ENCODE measurements at places on chromosomes 6 and 20. TPM values are rescaled to one million over a fixed set of nuclear protein-coding genes. Genes with fewer than 3 reads are reported as not detected.

The IYD gene
- not detected for total RNA-seq

The DEFB124 gene
- total RNA-seq: not detected

The SLC26A8 gene
- total RNA-seq: not detected

The CALHM4 gene
- not detected for total RNA-seq

The MOG gene
- not detected for total RNA-seq

The MRAP2 gene
- 1.3 TPM for total RNA-seq

The BTBD3 gene
- total RNA-seq: 33.8 TPM

The RHAG gene
- total RNA-seq: not detected

The USP49 gene
- total RNA-seq: 0.97 TPM

The GABRR2 gene
- total RNA-seq: not detected

The HLA-DQA2 gene
- not detected for total RNA-seq

The SCUBE3 gene
- 31.5 TPM for total RNA-seq

The CPXM1 gene
- not detected for total RNA-seq

The ECT2L gene
- not detected for total RNA-seq

The PTPRT gene
- not detected for total RNA-seq

The PDRG1 gene
- total RNA-seq: 5.7 TPM

The GPLD1 gene
- 0.97 TPM for total RNA-seq

The GPX5 gene
- total RNA-seq: not detected

The SAPCD1 gene
- not detected for total RNA-seq

The LBP gene
- total RNA-seq: not detected

The CDH26 gene
- not detected for total RNA-seq

The SAMD5 gene
- not detected for total RNA-seq

All from GM23248 (cell line).